Activated CD4-positive, alpha-beta T cell treated with anti-CD3 and anti-CD28 coated beads, Interleukin-2, amount 50 U/mL, for 48 hours (primary cell): ENCODE measurements at places on chromosomes 7 and 10.
A peak's percentile ranks its signal among the peaks of the same experiment; 100 is the strongest.

DNA sequence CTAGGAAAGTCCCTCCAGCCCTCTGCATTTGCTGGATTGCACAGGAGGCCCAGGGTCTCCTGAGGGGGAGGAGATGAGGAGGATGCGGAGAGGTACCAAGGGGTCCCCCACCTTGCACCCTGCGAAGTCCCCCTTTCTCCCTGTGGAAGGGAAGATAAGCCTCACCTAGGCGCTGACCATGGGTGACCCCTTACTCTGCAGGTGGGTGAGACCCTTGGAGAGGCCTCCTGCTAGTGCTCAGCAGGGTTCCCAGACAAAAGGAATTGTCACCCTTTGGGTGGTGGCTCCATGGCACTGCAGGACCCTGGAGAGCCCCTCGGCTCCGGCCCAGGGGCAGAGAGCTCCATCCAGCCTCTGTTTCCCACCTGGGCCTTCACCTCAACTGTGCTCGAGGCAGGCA is 107.0 kb upstream of the RET start:
- DNase-seq, result no peak

DNA sequence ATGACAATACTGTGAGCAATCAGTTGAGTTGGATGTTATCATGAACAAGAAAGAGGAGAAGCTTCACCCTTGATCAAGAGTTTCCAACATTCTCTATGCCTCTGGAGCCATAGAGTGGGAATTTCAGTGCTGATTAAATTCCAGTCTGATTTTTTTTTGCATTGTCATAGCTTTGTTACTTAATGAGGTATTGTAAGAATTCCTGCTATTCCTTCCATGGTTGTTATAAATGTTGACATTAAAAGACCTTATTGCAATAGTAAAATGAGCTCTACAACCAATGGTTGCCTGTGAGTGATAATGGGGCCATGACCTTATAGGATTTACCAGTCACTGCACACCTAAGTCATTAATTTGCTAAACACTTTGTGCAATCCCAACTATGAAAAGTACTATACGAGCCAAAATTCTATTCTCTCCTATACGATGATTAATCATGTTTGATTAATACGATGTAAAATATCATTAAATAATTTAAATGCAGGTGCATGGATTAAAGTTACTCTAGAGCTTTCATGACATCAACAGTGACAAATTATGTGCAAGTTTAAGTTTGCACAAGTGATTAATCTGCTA is 353.2 kb upstream of the KLF6 start:
- no peak for DNase-seq

DNA sequence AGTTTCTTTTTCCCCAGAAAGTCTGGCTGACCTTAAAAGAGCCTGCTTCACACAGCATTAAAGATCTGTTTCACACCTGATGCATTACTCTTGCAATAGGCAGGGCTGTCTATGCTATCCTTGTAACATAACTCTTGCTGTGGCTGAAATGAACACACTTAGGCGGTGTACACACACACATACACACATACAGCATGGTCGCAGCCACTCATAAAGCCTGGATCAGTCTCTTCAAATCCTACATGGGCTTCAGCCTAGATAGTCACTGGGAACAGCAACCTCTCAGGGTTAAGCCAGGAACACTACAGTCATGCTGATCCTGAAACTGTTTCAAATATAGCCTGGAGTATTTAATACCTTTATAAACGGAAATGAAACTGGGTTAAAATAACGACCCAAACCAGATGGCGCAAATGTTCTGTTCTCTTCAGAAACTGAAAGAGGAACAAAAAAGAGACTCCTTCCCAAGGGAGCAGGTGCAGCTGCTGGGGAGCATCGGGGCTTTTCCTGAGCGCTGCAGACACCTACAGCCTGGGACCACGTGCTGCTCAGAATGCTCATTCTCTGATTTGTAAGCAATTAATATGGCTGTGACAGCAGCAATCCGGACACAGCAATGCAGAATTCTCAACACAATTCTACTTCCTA is 61.0 kb upstream of the SFMBT2 start:
- peak; percentile 8 for DNase-seq

DNA sequence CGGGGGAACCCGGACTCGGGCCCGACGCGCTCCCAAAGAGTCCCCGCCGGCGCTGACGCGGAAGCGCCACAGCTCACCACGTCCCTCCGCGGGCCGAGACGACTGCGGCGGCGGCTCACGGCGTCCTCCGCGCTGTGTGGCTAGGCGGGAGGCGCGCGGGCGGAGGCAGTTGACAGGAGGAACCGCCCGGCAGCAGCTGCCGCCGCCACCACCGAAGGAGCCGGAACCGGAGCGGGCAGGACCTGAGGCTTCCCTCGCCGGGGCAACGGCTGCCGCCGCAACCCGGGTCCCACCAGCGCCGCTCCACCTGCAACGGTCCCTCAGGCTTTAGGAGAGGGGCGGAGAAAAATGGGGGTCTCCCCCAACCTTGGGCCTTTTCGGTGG is 334 bp downstream of the ZNF800 start:
- DNase-seq, result peak; percentile 67

GRCh38 chr10:66941491-66941890 is 15.7 kb downstream of the LRRTM3 start:
- no peak for DNase-seq
